ENCODE measurements at places on chromosomes 3 and 15.
A peak's percentile ranks its signal among the peaks of the same experiment; 100 is the strongest.

- no peak for DNase-seq
Observed at GRCh38 chr3:15794842-15795650, 2.7 kb downstream of the ANKRD28 start.

- peak; percentile 24 for DNase-seq
Observed at GRCh38 chr3:161409069-161409468, 37.8 kb upstream of the SPTSSB start.

DNA sequence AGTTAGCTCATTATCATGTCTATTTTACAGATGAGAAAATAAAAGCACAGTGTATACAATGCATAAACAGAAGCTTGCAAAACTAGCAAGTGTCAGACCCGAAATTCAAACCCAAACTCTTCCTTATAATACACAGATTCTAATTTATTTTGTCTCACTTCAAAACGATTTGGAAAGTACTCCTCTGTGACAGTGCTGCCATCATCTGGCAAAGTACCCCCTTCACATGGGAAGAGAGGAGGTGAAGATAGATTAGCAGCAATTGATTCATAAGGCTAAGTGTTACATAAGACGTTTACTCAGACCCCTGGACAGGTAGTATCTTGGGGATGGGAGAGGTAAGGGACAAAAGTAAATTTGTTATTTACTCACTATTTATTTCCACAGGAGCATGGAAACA lies 744.0 kb upstream of the SGO1 start:
- DNase-seq: no peak

DNA sequence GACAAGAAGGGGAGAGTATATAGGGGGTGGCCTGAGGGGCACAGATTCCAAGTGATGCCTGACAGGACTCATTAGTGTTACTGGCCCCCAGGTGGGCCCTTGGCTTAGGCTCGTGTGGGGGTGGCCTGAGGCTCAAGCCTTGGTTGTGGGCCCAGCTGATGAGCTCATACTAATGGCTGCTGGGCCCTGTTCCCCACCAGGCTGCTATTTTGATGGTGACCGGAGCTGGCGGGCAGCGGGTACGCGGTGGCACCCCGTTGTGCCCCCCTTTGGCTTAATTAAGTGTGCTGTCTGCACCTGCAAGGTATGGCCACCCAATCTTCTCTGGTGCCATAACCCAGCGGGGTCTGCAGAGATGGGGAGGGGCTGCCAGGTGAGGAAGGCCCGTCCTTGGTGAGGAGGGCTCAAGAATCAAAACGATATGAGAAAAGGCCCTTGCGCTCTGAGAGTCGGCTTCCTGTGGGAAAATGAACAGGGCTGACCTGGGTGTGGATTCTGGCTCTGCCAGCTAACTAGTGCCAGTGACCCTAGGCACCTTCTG lies 7.4 kb downstream of the CHRD start:
- DNase-seq: no peak

DNA sequence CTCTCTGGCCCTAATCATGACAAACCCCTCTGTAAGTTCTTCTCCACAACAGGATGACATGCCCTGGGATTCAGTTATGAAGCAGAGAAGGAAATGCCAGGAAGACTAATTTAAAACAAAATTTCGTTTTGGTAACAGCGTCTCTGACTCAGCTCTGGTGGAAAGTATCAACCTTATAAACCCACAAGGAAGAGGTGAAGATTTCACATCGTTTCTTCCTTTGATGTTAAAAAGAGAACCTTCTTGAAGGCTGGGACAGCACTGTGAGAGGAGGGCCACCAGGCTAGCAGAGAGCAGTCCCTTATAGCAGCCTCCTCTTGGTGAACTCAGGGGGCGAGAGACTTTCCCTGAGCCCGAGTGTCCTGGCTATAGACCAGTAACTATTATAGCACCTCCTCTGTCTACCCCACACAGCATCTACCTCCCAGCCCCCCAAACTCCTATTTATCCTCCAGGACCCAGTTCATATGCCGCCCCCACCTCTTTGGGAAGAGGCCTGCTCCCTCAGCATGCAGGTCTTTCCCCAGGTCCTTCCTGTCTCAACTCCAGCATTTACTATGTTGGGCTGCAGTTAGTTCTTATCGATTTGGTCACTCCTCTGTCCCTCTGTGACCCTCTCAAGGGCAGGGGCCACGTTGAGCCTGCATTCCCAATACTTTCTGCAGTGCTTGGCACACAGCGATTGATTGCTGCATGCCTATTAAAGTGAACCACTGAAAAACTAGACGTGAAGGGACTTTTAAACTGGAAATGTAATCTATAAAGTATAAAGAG lies 321.5 kb upstream of the ICE2 start:
- DNase-seq: no peak

GRCh38 chr3:62119139-62119538 lies 254.2 kb downstream of the FEZF2 start:
- DNase-seq: no peak

DNA sequence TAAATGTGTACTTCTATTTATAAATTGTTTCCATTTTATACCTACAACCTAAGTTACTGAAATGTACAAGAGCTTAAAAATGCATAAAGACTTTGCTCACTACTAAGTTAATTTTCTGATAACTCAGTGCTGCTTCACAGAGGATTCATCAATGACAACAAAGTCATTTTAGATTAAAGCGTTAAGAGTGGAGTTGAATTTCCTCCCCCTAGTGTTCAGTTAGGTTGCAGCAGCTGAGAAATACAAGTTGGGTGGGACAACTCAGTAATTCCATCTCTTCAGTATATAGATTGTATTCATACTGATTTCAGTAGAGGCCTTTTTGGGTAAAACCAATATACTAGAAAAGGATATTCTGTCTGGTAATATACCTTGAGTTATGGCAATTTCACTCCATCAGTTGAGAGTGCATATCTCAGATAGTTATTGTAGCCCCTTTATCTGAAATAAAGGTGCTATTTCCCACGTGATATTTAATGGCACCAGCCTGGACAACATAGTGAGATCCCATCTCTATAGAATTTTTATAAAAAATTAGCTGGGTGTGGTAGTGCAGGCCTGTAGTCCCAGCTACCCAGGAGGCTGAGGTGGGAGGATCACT lies 6.9 kb upstream of the RPL35A start:
- no peak for DNase-seq

Data from KG1 (cell line).